AG04450 (cell line): ENCODE measurements at places on chromosomes 3 and 15.

- DNase-seq = peak; percentile 95
Observed at GRCh38 chr15:68620721-68621527, 42.1 kb downstream of the CORO2B start.

GRCh38 chr3:14725564-14726440 is 50.9 kb downstream of the C3orf20 start:
- peak; percentile 69 for DNase-seq

DNA sequence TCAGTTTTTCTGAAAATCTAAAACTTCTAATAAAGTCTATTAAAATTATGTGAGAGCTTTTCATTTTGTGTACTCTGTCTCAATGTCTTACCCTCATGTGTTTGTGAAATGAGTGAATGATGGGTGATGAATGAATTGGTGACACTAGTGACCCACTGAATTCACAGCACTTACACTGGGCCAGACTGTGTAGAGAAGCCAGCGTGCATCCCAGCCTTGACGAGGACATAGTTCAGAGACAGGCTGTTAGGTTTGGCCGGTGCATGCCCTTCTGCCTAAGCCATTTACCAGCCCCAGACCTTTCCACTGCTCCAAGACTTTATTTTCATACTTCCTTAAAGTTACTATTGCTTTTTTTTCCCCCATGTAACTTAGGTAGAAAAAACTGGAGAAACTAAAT is 38.8 kb downstream of the FBXO22 start:
- no peak for DNase-seq

GRCh38 chr3:187252311-187252710 is 39.2 kb downstream of the MASP1 start:
- DNase-seq = no peak

DNA sequence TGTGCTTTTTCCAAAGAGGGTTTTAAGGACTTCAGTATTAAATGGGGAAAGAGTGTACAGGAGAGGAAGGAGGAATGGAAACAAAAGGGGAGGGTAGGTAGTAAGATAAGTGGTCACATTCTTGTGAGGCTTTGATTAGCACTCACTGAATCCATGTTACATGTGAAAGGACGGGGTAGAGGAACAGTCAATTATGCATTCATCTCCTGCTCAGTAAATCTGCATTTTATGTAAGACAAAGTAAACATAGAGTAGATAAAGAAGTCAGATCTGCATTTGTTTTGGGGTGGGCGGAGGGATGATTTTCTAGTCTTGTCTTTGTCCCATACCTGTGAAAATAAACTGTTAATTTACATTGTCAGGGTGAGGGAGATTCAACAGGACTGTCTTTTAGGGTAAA is 50.8 kb downstream of the SACM1L start:
- no peak for DNase-seq

GRCh38 chr15:91253605-91254004 is 153.5 kb downstream of the SV2B start:
- no peak for DNase-seq

DNA sequence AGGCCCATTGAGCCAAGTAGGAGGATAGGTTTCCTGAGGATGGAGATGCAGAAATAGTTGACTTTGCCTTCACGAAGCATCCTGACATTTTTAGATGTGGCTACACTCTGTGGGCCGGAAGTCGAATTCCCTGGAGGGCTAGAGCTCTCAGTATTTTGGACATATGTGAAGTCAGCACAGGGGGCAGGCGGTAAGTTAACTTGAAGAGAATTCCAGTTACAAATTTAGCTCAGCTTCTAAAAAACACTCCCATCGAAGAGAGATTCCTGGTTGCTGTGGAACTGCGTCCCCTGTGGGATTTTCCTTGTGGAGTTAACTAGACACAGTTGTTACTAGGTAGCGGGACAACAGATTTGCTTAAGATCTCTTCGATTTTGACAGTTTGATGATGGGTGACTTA is 161.9 kb upstream of the RGMA start:
- DNase-seq = no peak

DNA sequence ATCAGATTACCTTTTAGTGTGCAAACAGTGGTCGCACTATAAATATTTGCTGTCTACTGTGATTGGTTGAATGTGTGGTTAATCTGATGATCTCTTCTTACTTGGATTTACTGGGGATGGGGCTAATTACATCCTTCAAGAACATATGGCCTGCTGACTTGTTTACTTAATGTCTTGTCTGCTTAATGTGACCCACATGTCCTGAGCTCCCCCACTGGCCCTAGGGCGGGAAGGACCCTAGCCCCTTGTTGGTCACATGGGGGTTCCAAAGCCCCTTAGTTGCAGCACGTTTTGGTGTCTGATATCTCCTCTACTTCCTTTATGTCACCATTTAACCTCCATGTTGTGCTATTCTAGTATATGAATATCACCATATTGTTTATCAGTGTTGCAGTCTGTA is 17.8 kb upstream of the P2RY12 start:
- no peak for DNase-seq

- DNase-seq = no peak
Observed at GRCh38 chr3:118755253-118755801, 279.3 kb downstream of the IGSF11 start.

DNA sequence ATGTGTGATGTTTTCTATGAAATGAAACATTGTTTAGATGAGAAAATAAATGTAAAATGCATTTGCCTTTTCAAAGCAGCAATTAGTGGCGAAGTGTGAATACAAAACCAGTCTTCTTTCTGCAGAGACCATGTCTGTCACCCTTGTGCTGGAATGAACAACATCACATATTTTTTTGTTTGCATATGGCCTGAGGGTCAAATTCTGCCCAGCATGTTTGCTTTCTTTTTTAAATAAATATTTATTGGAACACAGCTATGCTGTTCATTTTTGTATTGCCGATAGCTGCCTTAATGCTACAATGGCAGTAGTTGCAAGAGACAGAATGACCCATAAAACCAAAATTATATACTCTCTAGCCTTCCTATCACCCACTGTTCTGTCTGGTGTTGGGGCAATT is 75.3 kb upstream of the SNRPN start:
- no peak for DNase-seq

GRCh38 chr15:25532269-25533140 is 93.7 kb upstream of the UBE3A start:
- DNase-seq = no peak

DNA sequence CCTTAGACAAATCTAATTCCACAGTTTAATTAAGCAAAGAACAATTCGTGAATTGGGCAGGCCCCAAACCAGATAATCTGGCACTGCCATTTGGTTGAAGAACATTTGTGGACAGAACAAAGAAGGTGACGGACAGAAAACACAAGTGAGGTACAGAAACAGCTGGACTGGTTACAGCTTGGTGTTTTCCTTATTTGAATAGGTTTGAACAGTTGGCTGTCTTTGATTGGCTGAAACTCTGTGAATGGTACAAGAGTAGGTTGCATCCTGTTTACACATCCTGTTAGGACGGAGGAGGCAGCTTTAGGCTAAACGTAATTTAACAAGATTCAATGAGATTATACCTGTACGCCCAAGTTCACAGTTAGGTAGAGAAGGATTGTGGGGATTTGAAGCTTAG is 114.4 kb downstream of the LPP start:
- no peak for DNase-seq

DNA sequence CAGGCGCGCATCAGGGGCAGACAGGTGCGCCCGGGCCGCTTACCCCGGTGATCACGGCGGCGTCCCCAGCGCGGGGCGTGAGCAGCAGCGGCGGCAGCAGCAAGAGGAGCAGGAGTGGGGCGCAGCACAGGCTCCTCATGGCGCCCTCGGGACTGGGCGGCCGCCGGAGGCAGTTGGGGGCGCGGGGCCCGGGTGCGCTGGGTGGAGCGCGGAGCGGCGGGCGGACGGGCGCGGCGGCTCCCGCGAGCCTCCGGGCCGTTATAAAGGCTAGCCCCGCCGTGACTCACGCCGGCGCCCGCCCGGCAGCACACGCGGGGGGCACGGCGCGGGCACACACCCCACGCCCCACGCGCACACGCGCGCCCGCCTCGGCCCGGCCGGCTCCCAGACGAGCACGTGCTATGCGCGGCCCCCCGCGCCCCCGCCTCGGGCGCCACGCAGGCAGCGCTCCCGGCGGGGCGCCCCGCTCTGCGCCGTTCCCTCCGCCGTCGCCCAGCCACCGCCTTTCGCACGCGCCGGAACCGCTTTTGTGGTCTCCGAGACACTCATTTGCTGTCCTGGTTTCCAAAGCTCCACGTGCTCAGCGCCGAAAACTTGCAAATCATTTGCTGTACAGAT is at the start of gene PROK2:
Gene PROK2, minus strand, starts transcription at position 235 of the 618 bp plus-strand sequence. Its CDS starts 96 bp downstream, at position 139.
- no peak for DNase-seq

DNA sequence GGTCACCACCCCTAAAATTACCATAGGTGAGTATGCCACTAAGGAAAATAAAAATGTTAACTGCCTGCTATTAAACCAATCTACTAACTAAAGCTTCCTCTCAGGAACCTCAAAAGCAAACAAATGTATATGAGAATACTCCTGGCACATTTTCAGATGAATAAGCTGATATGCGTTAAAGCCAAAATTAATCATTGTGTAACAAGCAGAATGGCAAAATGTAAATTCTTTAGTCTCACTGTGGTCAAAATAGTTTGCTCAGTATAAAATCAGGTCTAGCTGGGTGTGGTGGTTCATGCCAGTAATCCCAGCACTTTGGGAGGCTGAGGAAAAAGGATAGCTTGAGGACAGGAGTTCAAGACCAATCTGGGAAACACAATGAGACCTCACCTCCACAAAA is 53.6 kb downstream of the SUMF1 start:
- DNase-seq = no peak

DNA sequence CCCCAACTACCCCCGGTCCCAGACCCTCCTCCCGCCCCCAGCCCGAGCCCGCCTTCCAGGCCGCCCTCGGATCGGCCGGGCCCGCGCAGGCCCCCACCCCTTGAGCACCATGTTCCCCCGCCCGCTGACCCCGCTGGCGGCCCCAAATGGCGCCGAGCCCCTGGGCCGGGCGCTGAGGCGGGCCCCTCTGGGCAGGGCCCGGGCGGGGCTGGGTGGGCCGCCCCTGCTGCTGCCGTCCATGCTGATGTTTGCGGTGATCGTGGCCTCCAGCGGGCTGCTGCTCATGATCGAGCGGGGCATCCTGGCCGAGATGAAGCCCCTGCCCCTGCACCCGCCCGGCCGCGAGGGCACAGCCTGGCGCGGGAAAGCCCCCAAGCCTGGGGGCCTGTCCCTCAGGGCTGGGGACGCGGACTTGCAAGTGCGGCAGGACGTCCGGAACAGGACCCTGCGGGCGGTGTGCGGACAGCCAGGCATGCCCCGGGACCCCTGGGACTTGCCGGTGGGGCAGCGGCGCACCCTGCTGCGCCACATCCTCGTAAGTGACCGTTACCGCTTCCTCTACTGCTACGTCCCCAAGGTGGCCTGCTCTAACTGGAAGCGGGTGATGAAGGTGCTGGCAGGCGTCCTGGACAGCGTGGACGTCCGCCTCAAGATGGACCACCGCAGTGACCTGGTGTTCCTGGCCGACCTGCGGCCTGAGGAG is 472 bp downstream of the CHST14 start:
- DNase-seq = no peak

DNA sequence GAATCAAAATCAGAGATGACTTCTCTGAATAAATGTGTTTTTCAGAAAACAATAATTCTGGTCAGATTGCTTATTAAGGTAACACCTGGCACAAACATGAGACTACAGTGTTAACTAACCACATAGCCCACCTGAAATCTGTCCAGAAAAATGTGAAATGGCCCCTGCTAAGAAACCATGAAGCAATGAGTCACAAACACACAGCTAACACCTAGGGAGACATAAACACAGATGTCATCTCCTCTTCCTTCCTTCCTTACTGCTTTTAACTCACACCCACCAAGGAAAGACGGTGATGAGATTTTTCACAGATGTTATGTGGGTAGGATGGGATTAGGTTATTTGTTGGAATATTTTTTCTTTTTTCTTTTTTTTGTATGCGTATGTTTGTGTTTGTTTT is 315.0 kb upstream of the STAC start:
- DNase-seq = no peak

GRCh38 chr3:149763565-149764195 is 11.4 kb upstream of the COMMD2 start:
- no peak for DNase-seq

DNA sequence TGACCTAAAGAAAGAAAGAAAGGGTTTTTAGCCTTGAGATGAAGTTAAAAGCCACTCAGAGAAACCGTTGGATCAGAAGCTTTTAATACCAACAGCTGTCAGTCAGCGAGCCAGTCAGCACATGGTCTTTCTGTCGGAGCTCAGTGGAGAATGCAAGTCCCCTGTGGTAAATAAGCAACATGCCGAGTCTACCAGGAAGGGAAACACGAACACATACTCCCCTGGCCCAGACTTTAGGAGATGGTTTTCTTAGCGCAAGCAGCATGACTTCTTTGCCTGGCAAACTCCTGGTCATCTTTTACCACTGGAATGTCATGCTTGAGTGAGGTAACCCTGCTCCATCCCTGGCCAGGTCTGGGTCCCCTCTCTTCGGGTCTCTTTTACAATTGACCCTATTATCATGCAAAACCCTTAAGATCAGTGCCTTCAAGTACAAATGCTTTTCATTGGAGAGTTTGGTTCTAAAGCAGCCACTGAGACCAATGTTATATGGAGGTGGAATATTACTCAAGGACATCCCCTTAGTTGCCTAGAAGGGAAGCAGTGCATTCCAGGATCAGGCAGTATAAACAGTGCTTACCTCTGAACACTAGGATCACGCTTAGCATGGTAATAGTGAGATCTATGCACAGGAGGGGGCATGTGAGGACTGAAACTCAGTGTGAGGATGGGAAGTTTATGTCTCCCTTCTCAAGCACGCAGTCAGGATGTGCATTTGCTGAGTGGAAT is 28.2 kb downstream of the SLCO3A1 start:
- DNase-seq = no peak

- no peak for DNase-seq
Observed at GRCh38 chr3:182259579-182259978, 533.7 kb upstream of the ATP11B start.

DNA sequence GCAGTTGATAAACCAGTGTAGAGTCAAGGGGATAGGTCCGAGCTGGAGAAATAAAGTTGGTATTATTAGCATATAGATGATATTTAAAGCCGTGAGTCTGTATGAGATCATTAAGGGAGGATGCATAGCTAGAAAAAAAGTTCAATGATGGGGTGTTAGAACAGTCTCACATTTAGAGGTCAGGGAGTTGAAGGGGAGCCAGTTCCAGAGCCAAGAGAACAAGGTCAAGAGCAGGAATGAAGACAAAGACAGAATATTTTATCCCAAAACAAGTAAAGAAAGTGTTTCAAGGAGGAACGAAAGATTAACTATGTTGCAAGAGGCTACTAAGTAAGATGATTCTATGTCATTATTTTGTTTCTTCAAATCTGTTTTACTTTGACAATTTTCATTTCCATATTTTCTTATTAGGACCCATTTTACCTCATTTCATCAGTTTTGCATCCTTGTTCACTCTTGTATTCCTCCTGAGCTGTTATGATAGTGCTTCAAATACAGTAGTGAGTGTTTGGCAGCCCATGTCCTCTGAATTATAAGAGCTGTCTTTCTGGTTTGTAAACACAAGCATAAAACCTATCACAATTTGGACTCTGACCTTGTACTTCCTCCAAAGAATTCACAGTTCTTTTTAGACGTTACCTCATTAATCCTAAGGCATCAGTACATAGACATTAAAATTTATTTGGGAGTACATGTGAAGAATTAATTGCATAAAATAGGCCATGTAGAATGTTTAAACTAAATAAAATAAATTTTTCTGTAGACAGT is 695.7 kb upstream of the NECTIN3 start:
- no peak for DNase-seq
